Stimulated activated CD4-positive, alpha-beta T cell treated with anti-CD3 and anti-CD28 coated beads, TNF-alpha, amount 100 ng/mL, for 4 hours (primary cell): ENCODE measurements at places on chromosomes 13 and 19.

DNA sequence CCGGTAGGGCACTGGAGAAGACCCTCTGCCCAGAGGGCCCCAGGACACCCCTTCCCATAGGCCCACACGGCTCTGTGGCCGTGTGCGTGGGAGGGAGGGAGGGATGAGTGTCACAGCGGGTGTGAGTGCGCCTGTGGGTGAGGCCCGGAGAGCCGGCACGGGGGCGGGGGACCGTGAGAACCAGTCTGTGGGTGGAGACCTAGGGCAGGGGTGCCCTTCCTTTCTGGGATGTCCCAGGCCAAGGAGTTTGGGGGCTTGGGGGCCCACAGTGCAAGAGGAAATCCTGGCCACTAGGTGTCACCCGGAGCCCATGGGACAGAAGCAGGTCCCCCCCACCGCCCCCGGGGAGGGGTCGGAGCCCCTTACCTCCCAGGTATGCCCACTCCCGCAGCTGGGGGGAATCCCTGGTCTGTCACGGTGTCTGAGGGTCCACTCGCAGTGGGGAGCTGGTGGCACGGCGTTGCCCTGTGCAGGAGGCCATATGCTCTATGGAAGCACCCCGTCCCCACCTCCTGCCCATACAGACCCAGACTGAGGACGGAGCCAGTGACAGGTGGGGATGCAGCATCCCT lies 16.0 kb upstream of the SLC7A10 start:
- no peak for DNase-seq

- DNase-seq, result no peak
Observed at GRCh38 chr19:4676955-4677731, 7.0 kb upstream of the MYDGF start.

DNA sequence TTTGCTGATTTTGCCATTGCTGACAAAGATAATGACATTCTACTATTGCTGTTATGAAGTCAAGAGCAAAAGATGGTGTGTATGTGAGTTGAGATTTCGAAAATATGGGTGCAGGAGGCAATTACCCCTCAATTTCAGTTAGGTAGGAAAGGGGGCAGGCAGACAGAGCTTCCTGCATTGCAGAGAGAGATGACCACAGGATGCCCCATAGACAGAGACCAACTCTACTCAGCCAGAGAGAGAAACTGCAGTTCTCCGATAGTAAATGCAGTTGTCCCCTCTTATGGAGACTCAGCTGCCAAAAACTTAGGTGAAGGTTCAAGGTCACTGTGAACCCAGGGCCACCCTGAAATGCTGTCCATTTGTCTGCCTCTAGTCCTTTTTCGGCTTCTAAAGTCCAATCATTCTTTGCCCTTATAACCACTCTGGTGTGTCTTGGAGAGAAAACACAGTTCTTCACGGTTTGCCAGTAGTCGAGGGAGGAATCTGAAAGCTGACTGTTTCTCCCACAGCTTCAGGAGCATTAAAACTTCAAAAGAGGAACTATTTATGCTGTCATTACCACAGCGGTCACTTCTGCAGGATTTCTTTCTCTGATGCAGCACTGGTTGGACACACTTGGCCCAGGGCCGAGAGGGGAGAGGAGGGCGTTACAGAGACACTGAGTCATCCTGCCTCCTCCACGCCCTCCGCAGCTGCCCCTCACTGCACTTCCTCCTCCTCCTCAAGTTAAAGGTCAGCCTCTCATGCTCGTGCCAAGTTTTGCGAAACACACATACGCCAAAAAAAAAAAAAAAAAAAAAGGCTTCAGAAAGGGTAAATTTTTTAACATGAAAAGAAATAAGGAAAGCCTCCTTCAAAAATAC lies 264.3 kb downstream of the FOXO1 start:
- no peak for DNase-seq

DNA sequence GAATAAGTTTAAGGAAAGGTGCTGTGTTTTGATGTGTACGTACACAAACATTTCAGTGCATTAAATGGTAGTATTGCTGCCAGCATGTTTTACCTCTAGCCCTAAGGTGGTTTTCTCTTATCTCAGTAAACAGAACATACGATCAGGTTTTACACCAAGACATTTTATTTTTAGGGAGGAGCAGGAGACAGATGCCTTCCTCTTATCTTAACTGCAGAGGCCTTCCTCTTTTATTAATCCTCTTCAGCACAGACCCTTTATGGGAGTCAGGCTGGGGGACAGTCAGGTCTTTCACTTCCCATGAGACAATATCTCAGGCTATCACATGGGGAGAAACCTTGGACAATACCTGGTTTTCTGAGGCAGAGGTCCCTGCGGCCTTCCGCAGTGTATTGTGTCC lies 14.9 kb upstream of the ZNF611 start:
- DNase-seq, result no peak

DNA sequence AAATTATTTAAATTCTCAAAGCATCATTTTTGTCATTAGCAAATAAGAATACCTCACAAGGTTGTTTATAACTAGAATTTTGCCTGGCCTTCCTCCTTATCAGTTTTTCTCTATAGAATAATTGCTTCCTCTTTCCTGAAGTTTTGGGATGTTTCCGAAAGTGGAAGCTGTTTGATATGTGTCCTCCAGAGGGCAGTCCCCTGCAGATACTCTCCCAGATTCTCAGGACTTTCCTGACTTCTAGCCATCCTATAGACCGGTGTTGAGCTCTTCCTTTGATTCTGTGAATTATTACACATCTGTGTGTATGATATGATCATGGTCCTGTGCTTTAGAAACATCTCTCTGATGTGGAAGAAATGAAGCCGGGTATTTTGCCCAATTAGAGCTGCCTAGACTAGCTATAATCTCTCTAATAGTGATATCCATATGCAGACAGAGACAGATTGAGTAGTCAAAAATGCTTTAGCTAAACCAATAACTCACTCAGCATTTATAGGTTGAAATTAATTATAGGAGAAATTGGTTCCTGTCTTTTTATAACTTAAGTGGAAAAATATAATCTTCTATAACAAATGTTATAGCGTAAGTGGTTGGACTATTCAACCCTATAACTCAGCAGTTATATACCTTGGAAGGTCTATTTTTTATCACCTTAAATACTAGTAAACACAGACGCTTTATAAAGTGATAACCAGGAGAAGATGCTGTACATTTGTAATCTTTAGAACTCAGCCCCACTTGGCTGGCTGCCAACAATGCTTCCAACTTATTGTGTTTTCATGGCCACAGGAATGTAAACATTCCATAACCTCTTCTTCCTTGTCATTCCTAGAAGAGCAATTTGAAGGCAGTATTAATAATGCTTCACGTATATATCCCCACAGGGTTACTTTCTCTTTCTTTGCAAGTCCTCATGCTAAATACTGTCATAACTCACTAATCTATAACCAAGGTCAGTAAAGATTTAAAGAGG lies 201.0 kb upstream of the RXFP2 start:
- DNase-seq, result no peak

DNA sequence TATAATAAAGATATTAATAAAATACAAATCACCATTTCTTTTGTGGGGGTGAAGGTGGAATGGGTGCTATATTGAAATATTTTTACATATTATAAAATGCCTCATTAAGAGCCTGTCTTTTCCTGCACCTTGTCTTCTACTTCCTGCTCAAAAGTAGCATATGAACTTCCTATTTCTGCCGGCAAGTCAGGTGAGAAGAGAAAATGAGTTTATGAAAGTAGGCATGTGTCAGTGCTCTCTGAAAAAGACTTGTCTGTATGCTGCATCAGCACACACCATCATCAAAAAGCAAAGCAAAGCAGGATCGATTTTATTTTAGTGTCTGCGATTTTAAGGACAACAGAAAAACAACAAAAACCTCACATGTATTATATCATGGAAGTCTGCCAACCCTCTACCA lies 114.2 kb downstream of the RAP2A start:
- DNase-seq, result no peak

GRCh38 chr13:26664876-26665275 lies 95.7 kb downstream of the GPR12 start:
- no peak for DNase-seq

DNA sequence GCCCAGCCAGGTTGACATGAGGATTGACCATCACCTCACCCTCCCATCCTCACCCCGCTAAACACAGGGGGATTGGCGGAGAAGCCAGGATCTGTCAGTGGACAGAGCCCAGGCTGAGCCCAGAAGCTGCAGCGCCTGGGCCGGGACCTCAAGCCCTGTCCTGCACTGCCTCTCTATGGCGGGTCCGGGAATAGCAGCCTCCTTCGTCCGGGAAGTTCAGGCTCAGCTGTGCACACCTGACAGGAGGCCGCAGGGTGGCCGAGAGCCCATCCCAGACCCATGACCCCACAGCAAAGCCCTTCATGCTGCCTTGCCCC lies 67.8 kb downstream of the SPACA7 start:
- no peak for DNase-seq

DNA sequence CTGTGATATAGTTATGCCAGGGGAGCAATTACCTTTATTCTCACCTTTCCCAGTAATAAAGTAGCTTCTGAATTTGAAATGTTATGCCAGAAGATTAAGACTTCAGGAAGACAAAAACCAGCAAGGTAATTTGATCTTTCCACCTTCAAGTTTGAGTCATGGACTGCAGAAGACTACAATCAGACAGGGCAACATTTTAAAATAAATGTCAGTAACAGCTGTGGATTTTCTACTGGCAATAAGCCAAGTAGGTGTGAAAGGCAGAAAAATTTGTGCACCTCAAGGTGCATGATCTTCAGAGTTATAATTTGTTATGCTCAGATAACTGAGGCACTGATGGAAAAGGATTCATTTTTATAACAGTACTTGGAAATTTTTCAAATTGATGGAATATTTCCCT lies 54.9 kb downstream of the SLITRK1 start:
- DNase-seq, result no peak
